Body of pancreas (tissue), 4 donors: ENCODE measurements at places on chromosomes 12 and 14. TPM values are rescaled to one million over a fixed set of nuclear protein-coding genes. Genes with fewer than 3 reads are reported as not detected.

Gene RHOJ
- total RNA-seq = 4.2 TPM

- no peaks in the 10 kb centered on the region for H3K27me3 ChIP-seq
- DNase-seq = no peak
- H3K27ac ChIP-seq = no peak overlapping the region
Observed at GRCh38 chr14:59677771-59678231, 101.2 kb upstream of the CCDC175 start.

DNA sequence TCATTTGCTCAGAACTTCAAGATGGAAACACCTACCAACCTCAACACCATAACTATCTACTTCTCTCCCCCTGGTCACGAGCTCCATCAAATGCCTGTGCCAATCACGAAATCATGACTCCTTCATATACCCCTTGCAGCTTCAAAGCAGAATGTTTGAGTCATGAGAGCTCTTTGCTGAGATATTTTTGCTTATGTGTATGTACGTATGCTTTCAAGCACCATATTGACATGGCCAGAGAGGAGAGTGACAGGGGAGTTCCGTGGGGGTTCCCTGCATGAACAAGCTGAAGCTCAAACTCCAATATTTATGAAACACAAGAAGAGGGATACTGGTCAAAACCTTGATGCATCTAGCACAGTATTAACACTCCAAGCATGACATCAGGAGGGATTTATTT, 374.4 kb downstream of the DPF3 start:
- H3K27me3 ChIP-seq = no peaks in the 10 kb centered on the region
- no peak overlapping the region for H3K27ac ChIP-seq
- H3K4me3 ChIP-seq = no peak overlapping the region
- H3K4me1 ChIP-seq = no peaks in the 10 kb centered on the region
- H3K36me3 ChIP-seq = no peaks in the 10 kb centered on the region
- DNase-seq = no peak

- DNase-seq = no peak
- no peak overlapping the region for H3K4me3 ChIP-seq
- no peak overlapping the region for H3K27ac ChIP-seq
- no peaks in the 10 kb centered on the region for H3K36me3 ChIP-seq
Observed at GRCh38 chr14:29896354-29896821, 31.3 kb downstream of the PRKD1 start.

DNA sequence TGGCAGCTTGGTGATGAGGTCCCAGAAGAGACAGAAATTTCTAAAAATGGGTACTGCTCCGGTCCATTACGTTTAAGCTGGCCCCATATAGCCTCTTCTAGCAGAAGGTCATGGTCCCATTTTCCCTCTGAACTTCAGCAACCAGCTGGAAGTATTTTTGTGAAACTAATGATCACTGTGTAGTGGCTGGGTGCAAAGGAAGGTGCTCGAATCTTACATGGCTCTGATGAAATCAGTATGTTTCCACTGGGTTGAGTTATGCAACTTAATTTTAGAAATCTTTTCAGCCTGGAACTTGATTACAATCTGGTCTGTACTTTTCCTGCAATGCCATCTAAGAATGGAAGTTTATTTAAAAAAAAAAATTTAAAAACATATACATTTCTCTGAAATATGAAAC, 228.5 kb downstream of the FOXN3 start:
- DNase-seq = no peak
- H3K36me3 ChIP-seq = no peaks in the 10 kb centered on the region
- no peak overlapping the region for H3K4me3 ChIP-seq
- no peak overlapping the region for H3K27ac ChIP-seq
- H3K27me3 ChIP-seq = no peaks in the 10 kb centered on the region

GRCh38 chr12:99024870-99025269, 379.8 kb downstream of the APAF1 start:
- peaks cover 8% of the 10 kb centered on the region for H3K4me1 ChIP-seq
- no peak overlapping the region for H3K27ac ChIP-seq
- no peaks in the 10 kb centered on the region for H3K36me3 ChIP-seq
- no peak for DNase-seq
- H3K4me3 ChIP-seq = no peak overlapping the region

DNA sequence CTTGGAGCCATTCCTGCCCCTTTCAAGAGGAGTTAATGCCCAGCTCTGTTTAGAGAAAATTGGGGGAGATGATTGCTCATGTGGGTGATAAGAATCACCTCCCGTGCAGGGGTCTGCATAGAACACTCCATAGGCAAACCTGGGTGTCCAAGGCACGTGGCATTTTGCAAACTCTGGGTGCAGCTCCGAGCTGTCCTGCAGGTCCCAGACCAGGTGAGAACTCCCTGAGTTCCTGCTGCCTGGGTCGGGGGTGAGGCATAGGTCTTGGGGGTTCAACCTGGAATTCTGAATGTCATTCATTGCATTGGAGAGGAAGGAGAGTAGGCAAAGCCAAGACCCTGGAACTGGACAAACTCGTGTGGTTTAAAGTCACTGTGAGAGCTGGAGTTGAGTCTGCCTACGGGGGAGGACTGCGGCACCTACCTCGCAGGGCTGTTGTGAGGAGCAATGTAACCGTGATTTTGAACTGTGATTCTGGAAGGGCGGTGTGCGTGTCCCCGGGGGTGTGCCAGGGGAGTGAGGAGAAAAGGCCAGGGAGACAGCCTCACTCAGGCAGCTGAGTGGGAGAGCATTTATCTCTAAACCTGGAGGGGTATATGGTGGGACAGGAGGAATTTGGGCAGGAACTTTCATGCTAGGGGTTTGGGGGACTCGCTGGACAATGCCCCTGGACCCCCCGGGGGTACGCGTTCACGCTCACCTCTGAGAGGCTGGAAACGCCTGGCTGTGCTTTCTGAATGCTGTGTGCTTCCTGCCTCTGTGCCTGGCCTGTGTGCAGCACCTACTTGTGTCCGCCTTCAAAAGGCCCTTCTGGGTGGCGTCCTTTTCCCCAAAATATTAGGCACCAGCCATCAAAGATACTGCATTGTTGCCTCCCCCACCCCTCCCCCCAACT, 30.4 kb downstream of the MEG3 start:
- no peak for DNase-seq
- no peaks in the 10 kb centered on the region for H3K27me3 ChIP-seq

DNA sequence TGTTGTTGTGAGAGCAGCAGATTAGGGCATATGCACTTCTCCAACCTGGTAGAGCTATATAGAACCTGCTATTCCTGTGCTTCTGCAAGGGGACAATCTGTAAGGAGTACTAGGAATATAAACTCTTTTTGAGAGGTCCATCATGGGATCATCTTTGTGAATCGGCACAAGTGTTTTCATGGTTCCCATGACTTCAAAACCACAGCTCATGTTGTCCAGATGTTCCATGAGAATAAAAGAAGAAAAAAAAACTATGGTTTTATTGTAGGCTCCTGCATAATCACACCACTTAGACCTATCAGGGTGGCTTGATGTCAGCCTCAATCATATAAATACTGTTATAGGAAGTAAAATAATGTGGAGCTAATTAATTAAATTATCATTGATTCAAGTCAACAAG, 311.4 kb upstream of the ATP2B1 start:
- no peaks in the 10 kb centered on the region for H3K4me1 ChIP-seq
- no peaks in the 10 kb centered on the region for H3K36me3 ChIP-seq
- H3K4me3 ChIP-seq = no peak overlapping the region
- DNase-seq = no peak

Gene COQ5
- total RNA-seq = 9.6 TPM

DNA sequence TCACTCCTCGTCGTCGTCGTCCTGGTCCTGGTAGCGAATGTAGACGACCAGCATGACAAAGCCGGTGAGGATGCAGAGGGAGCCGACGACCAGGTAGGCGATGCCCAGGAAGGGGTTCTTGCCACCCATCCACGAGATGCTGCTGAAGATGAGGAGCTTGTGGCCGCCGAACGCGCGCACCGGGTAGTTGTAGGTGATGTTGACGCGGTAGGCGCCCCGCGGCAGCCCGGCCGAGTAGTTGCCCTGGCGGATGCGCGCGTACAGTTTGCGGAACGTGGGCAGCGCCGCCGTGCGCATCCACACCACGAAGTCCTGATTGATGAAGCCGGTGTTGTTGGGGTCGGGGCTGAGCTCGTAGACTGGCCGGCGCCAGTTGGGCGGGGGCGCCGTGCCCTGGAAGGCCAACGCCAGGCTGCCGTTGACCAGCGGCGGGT, 1.0 kb downstream of the TMEM30B start:
- peaks cover 39% of the 10 kb centered on the region for H3K4me1 ChIP-seq
- H3K36me3 ChIP-seq = no peaks in the 10 kb centered on the region
- peak; percentile 33 for DNase-seq
- peak overlapping the region; percentile 69 for H3K4me3 ChIP-seq
- H3K27me3 ChIP-seq = no peaks in the 10 kb centered on the region

DNA sequence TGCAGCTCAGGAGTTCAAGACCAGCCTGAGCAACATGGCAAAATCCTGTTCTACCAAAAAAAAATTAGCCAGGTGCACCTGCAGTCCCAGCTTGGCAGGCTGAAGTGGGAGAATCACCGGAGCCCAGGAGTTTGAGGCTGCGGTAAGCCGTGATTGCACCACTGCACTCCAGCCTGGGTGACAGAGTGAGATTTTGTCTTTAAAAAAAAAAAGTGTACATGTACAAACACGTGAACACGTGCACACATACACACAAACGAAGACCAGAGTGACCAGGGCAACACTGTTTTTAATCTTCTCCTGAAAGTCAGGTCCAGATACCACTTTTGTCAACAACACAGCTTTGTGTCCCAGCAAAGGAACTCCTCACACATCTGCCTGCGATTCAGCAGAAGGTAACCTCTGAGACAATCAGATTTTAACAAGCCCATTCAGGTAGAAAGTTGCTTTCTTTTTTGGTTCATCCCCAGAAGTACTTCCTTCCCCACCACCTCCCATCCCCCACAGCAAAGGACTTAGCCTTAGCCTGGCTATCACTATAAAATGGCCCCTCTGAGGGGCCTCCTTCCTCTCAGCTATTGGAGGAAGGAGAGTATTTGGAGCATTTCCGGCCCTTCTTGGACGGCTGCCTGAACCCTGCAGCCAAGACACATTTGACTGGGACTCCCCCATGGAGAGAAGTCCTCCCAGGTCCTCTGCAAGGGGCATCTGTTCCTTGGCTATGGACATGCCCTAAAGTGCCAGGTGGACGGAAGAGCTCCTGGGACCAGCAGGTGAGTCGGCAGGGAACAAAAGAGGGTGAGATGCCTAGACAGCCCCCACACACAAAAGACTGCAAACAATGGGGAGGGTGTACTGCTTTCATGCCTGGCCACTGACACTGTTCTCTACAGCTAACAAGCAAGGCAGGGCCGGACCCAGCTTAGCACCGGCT, 9.8 kb downstream of the CTDSP2 start:
- DNase-seq = peak; percentile 66
- H3K27me3 ChIP-seq = no peaks in the 10 kb centered on the region
- no peaks in the 10 kb centered on the region for H3K36me3 ChIP-seq

Gene SINHCAF
- 24.4 TPM for total RNA-seq

- no peaks in the 10 kb centered on the region for H3K4me1 ChIP-seq
- H3K27me3 ChIP-seq = no peaks in the 10 kb centered on the region
- no peaks in the 10 kb centered on the region for H3K36me3 ChIP-seq
Observed at GRCh38 chr14:43019826-43020225, 1413.2 kb downstream of the LRFN5 start.

DNA sequence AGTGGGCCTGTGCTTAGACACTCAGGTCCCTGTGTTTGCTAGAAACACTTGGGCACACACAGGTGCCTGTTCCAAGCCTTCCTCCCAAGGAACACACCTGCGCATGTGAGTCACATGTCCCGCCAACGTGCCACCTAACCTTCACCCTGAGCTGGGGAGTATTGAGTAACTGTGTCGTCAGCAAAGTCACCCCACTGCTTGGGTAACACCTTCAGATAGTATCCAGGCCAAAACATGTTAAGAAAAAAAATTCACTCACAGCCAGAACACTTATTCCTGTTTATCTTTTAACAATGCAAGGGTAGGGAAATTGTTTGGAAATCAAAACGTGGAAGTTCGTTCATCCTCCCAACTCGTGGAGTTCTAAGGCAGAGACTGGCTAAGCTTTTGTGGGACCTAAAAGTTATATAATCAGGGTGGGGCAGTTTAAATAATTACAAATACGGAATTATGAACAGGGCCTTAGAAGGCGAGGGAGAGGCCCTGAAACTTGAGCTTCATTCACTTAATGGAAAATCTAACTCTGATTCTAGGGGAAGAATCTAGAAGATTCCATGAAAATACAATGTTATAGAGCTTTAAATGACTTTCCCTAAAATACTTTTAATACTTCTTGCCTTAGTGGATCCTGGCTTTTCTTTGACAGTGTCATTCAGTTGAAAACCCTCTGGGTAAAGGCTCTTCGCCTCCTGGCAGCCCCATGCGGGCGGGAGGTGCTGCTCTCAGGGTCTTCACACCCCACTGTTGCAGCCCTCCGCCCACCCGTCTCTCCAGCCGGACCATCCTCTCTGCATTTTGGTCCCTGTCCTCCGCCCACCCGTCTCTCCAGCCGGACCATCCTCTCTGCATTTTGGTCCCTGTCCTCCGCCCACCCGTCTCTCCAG, 30.3 kb upstream of the ADIPOR2 start:
- no peak overlapping the region for H3K4me3 ChIP-seq
- DNase-seq = peak; percentile 95
- no peaks in the 10 kb centered on the region for H3K36me3 ChIP-seq
- H3K4me1 ChIP-seq = peaks cover 47% of the 10 kb centered on the region

Gene RD3L
- not detected for total RNA-seq

DNA sequence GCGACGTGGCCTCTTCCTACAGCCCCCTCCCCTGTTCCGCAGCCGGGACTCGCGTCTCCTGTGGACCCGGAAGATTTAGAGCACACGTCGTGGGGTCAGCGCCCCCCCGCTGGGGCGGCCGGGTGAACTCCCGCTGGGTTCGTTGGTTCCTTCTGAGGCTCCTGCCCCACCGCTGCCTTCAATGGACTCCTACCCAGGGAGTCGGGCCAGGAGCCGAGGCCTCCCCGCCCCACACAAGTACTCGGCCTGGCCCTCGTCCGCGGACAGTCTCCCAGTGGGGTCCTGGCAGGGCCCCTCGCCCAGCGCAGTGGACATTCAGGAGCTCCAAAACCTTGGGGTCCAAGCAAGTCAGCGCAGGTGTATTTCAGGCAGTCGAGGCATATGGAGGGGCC, 1.2 kb downstream of the MMP17 start:
- H3K27ac ChIP-seq = no peak overlapping the region
- H3K4me3 ChIP-seq = no peak overlapping the region
- no peak for DNase-seq
- peaks cover 38% of the 10 kb centered on the region for H3K27me3 ChIP-seq

DNA sequence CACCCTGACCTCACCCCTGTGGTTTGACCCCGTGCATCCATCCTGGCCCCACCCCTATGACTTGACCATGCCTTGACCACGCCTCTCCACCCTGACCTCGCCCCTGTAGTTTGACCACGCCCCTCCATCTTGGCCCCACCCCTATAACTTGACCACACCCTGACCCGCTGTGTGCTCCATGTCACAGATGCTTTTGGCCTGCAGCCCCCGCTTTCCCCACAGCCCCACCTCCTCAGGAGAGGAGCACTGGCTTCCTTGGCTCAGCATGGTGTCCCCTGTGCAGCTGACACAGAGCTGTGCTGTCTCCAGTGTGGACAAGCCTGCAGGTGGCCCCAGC, 269.9 kb upstream of the SFSWAP start:
- H3K4me1 ChIP-seq = peaks cover 7% of the 10 kb centered on the region
- H3K4me3 ChIP-seq = no peak overlapping the region
- H3K27me3 ChIP-seq = no peaks in the 10 kb centered on the region
- no peak for DNase-seq
- no peak overlapping the region for H3K27ac ChIP-seq
- H3K36me3 ChIP-seq = no peaks in the 10 kb centered on the region

Gene HOTAIR
- not detected for total RNA-seq

Gene MSI1
- 1.3 TPM for total RNA-seq
